ENCODE measurements at places on chromosomes 3 and 15. TPM values are rescaled to one million over a fixed set of nuclear protein-coding genes. Genes with fewer than 3 reads are reported as not detected.

DNA sequence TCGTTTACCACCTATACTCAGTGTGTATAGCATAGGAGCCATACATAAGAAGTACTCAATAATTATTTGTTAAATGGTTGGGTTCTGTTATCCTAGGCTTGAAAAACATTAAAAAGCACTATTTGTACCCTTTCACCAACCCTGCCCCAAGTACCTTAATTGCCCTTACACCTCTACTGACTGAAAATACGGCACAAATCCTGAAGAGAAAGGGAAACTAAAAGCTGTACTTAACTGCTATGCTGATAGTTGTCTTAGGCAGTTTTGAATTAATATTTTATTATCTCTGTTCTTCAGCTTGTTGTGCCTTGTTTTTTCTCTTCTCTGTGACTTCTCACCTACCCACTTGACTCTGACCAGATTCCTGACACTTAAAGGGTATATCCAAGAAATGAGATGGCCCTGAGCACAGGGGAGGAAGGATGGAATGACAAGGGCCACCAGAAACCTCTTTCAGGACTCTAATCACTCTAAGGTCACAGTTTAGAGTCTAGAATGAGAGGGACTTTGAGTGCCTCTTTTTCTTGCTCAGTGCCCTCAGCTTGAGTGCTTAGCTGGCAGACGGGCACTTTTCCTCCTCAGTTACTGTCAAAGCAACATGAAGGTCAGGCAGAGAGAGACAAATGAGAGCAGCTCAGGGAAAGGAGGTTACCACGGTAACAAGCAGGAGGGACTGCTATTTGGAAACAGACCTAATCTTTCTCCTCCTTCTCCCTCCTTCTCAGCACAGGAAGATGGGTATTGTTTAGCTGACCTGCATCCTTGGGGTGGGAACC, 136.5 kb downstream of the ZNF609 start:
- H3K4me3 ChIP-seq = peak overlapping the region; percentile 66
- H3K4me1 ChIP-seq = peaks cover 54% of the 10 kb centered on the region
- no peaks in the 10 kb centered on the region for H3K27me3 ChIP-seq
- H3K27ac ChIP-seq = peak overlapping the region; percentile 91
- H3K36me3 ChIP-seq = peaks cover 2% of the 10 kb centered on the region

The CFAP92 gene
- total RNA-seq = 0.88 TPM

The GMPPB gene
- total RNA-seq = 32.1 TPM

DNA sequence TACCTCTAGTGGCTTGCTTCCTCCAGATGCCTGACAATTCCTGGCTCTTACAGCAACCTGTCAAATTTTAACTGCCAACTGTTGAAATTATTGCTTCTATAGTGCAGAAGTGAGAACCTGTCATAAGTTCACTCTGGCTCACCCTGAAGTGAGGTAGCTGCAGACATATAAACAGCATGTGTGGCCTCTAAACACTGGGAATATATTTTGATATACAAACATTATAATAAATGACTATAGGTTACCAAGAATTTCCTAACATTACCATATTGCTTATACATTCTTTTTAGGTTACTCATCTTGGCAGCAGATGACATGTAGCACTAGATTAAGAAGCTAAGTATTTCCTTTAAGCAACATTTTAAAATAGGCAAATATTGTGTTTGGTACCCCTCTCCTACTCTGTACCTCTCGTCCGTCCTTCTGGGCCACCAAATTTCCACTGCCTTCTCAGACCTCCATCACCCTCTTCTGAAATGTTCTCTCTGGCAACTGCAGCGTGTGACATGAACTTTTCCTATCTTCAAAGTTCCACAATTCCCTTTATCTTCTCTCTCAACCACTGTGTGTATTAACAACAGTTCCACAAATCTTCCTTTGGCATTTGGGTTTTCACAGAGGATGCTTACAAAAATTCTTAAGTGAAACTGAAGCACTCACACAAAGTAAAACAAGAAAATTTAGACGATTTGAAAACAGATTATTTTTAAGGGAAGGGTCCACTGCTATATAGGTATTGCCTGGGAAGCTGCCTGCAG, 15.3 kb upstream of the XXYLT1 start:
- peaks cover 13% of the 10 kb centered on the region for H3K4me1 ChIP-seq
- H3K27ac ChIP-seq = peak overlapping the region; percentile 3
- no peak for DNase-seq

The NUDT16 gene
- total RNA-seq = 5.7 TPM

- no peak overlapping the region for H3K27ac ChIP-seq
- no peaks in the 10 kb centered on the region for H3K4me1 ChIP-seq
- H3K27me3 ChIP-seq = peaks cover 3% of the 10 kb centered on the region
- no peaks in the 10 kb centered on the region for H3K36me3 ChIP-seq
Measured at GRCh38 chr3:192867645-192868044, 50.0 kb downstream of the MB21D2 start.

DNA sequence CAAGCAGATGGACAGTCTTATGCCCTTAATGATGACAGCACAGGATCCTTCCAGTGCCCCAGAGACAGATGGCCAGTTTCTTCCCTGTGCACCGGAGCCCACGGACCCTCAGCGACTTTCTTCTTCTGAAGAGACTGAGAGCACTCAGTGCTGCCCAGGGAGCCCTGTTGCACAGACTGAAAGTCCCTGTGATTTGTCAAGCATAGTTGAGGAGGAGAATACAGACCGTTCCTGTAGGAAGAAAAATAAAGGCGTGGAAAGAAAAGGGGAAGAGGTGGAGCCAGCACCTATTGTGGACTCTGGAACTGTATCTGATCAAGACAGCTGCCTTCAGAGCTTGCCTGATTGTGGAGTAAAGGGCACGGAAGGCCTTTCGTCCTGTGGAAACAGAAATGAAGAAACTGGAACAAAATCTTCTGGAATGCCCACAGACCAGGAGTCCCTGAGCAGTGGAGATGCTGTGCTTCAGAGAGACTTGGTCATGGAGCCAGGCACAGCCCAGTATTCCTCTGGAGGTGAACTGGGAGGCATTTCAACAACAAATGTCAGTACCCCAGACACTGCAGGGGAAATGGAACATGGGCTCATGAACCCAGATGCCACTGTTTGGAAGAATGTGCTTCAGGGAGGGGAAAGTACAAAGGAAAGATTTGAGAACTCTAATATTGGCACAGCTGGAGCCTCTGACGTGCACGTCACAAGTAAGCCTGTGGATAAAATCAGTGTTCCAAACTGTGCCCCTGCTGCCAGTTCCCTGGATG, 198.7 kb downstream of the AKAP13 start:
- peaks cover 53% of the 10 kb centered on the region for H3K4me1 ChIP-seq
- H3K4me3 ChIP-seq = no peak overlapping the region
- DNase-seq = no peak
- H3K36me3 ChIP-seq = peaks cover 43% of the 10 kb centered on the region

- H3K4me3 ChIP-seq = peak overlapping the region; percentile 32
- DNase-seq = peak; percentile 24
- peaks cover 6% of the 10 kb centered on the region for H3K27me3 ChIP-seq
- H3K27ac ChIP-seq = peak overlapping the region; percentile 34
Measured at GRCh38 chr15:33068007-33068481, 126.5 kb downstream of the FMN1 start.

DNA sequence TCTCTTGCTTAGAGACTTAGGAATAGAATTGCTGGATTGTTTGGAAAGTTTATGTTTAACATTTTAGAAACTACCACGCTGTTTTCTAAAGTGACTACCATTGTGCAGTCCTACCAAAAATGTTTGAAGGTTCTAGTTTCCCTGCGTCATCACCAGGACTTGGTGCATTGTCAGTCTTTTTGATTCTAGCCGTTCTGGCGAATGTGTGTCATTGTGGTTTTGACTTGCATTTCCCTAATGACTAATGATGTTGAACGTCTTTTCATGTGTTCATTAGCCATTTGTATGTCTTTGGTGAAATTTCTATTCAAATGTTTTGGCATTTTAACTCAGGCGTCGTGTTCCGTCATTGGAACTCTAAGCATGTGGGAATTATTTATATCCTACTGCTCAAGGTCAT, 58.0 kb downstream of the CHD2 start:
- no peaks in the 10 kb centered on the region for H3K27me3 ChIP-seq
- H3K4me1 ChIP-seq = peaks cover 58% of the 10 kb centered on the region
- H3K27ac ChIP-seq = peak overlapping the region; percentile 83
- DNase-seq = peak; percentile 75

- DNase-seq = no peak
- H3K27me3 ChIP-seq = no peaks in the 10 kb centered on the region
- H3K4me3 ChIP-seq = no peak overlapping the region
- no peaks in the 10 kb centered on the region for H3K36me3 ChIP-seq
Measured at GRCh38 chr3:135491491-135492205, 473.9 kb upstream of the PPP2R3A start.

- H3K27me3 ChIP-seq = no peaks in the 10 kb centered on the region
- peaks cover 95% of the 10 kb centered on the region for H3K36me3 ChIP-seq
- peak overlapping the region; percentile 100 for H3K27ac ChIP-seq
- no peak for DNase-seq
Measured at GRCh38 chr3:185933374-185934173, 4.2 kb downstream of the TRA2B start.

GRCh38 chr15:65470866-65471265, 46.6 kb downstream of the DPP8 start:
- H3K4me3 ChIP-seq = no peak overlapping the region
- H3K36me3 ChIP-seq = peaks cover 27% of the 10 kb centered on the region
- no peaks in the 10 kb centered on the region for H3K27me3 ChIP-seq

DNA sequence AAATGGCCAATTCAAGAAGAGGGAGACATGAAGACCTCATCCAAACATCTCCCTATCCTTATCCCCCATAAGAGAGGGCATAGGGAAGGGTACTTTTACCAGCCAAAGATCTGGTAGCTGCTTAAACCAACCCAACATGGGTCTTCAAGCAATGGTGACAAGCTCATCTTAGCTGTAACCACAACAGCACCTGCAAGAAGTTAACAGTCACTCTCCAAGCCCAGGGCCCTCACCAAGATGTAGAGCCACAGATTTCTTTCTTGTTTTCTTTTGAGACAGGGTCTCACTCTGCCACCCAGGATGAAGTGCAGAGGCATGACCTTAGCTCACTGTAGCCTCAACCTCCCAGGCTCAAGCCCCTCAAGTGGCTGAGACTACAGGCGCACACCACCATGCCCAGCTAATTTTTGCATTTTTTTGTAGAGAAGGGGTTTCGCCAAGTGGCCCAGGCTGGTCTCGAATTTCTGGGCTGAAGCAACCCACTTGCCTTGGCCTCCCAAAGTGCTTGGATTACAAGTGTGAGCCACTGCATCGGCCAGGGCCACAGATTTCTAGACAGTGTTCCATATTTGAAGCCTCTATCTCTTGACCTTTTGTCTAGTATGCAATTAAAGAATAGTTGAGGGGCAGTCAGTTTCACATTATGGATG, 57.1 kb downstream of the DHX30 start:
- no peak overlapping the region for H3K27ac ChIP-seq
- no peak overlapping the region for H3K4me3 ChIP-seq
- H3K4me1 ChIP-seq = no peaks in the 10 kb centered on the region
- H3K36me3 ChIP-seq = peaks cover 2% of the 10 kb centered on the region
- DNase-seq = no peak

- DNase-seq = no peak
- no peak overlapping the region for H3K4me3 ChIP-seq
- H3K27ac ChIP-seq = no peak overlapping the region
- peaks cover 16% of the 10 kb centered on the region for H3K4me1 ChIP-seq
Measured at GRCh38 chr3:9301091-9301490, 51.6 kb upstream of the SRGAP3 start.

DNA sequence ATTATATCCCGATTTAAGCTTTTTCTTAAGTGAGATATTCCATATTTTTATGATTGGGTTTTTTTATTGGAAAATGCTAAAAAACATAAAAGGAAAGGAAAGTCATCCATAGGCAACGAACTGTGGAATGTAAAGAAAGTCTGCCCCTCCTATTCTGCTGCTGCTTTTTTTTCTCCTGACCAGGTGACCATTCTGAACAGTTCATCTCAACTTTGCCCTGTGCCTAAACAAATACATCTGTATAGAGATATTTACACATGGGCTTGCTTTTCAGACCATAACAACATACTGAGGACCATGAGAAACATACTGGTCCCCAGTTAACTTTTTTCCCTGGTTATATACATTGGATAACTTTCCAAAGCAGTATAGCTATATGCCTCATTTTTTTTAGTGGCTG, 18.9 kb upstream of the MLF1 start:
- H3K27ac ChIP-seq = no peak overlapping the region
- H3K4me3 ChIP-seq = no peak overlapping the region
- H3K36me3 ChIP-seq = peaks cover 7% of the 10 kb centered on the region
- DNase-seq = no peak
- peaks cover 2% of the 10 kb centered on the region for H3K27me3 ChIP-seq
